Brain pericyte (primary cell): ENCODE measurements at places on chromosomes 1 and 21.

GRCh38 chr1:44275991-44276405 is 62.7 kb downstream of the DMAP1 start:
- no peak for DNase-seq

- DNase-seq = no peak
These were observed 14.5 kb upstream of the IKBKE start for GRCh38 chr1:206455666-206456344.

GRCh38 chr1:184535191-184535970 is 148.6 kb downstream of the C1orf21 start:
- DNase-seq = no peak

DNA sequence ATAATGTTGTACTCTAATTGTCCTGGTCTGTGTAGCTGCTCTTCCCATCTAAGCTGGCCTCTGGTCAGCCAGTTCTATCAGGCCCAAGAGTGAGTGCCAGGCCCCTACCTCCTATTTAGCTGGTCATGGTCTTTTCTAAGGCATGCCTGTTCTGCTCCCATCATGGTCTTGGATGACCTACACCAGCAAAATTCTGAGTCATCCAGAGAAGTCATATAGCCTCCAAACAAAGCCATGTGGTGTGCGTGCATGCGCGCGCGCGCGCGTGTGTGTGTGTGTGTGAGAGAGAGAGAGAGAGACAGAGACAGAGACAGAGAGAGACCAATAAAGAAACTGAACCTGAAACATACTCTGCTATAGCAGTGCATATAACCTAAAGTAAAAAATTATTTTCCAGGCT is 254.4 kb downstream of the BRINP2 start:
- DNase-seq = no peak

GRCh38 chr1:211495584-211495983 is 3.6 kb upstream of the RD3 start:
- DNase-seq = no peak
